NCI-H1105 (cell line): ENCODE measurements at places on chromosomes 5 and 9.

DNA sequence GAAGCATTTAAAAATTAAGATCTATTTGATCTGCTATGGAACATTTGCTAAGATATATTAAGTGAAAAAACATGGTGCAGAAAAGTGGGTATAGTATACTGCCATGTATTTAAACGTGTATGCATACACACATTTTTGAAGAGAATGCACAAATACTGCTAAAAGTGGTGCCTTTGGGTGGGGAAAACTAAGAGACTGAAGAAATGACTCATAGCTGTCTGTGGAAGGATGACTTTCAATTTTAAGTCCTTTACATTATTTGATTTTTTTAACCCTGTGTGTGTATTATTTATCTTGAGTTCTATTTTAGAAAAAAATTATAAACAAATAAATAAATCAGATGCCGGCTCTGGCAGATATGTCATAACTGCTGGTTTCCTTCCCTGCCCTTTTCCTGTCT is 120.7 kb upstream of the SLIT3 start:
- no peak for DNase-seq

DNA sequence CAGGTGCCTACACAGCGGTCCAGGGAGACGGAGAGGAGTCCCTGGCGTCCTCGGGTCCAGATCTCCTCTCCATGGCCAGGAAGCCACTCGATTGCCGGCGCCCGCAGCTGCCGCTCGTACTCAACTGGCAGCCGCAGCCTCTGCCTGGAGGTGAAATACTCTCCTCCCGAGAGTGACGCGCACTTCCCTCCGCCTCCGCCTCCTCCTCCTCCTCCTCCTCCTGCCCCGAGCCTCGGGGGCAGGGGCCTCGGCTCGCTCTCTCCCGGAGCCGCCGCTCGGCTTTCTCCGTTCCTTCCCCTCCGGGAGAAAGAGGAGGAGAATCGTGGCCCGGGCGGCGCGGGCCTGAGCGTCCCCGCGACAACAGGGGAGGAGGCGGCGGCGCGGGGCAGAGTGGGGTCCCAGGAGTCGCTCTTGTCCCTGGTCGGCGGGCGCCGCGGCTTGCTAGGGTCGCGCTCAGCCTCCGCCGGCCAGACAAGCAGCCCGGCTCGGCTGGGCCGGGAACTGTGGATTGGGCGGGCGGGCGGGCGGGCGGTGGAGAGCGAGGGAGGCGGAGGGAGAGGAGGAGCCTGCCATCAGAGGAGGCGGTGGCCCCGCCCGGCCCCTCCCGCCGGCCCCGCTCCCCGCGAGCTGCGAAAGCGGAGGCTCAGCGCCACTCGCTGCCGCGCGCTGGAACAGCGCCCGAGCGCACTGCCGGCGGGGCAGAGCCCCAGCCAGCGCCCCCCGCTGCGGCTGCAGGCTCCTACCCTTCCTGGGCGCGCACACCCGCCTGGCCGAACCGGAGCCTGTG is at the start of gene CEMIP2:
TSS of gene CEMIP2 (minus strand) at position 126 of the 787 bp plus-strand sequence. CDS start 18,140 bp downstream, outside the sequence.
- peak; percentile 78 for DNase-seq

DNA sequence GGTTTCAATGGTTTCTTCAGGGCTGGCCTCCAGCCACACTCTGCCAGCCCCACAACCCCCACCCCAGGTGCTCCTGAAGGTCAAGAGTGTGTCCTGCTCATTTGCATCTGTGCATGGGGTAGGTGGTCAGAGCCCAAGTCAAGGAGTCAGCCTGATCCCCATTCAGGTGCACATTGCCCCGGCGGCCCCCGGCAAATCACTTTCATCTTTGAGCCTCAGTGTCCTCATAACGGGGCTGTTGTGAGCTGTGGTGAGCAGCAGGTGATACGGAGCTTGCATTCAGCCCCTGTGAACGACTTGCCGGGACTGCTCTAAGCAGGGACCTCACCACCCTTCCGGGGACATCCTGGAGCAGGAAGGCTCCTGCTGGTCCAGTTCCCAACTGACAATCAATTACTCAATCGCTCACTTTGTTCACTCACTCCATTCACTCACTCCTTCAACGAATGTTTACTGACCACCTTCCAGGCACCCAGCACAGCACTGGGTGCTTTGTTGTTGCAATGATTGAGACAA is 93.2 kb upstream of the CPEB4 start:
- DNase-seq = no peak

DNA sequence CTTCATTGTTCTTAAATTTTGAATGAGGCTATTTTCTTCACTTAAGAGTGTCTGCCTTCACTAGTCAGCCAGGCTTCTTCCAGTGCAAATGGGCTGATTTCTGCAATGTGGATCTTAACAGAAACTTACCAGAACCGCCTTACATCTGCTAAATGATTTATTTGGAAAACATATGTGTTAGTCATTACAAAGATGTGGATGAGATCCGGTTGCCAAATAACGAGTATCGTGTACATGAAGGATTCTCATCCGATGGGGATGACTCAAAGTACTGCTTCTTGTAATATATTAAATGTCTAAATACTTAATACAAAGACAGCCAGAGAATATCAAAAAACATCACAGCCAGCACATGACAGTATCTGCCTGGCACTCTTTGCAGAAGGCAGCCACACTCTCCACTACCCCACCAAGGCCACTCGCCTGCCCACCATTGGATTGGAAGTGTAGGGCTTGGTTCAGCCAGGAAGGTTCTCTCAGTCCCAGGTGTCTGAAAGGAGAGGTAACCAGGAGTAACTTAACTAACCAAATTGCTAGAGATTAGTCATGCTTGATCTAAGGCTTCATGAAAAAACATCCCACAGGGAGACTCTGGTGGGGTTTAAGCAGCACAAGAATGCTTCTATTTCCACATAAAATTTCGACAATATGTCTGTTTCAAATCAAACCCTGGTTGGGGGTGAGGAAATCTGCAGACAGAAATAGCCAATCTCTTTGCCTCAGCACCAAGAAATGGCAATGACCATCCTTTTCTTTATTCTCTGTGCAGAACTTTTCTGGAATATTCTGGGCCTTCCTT is 174.8 kb downstream of the GADD45G start:
- no peak for DNase-seq

- DNase-seq = no peak
Measured at GRCh38 chr9:121286973-121287741, 19.2 kb downstream of the GSN start.

- no peak for DNase-seq
Measured at GRCh38 chr9:28155067-28155466, 581.8 kb upstream of the C9orf72 start.

GRCh38 chr5:156208271-156208670 is 118.7 kb upstream of the SGCD start:
- no peak for DNase-seq

GRCh38 chr9:36399980-36400331 is at the start of gene RNF38:
RNF38 (minus strand) TSS chr9:36400269; CDS start chr9:36400108, 161 bp downstream.
- DNase-seq = no peak

DNA sequence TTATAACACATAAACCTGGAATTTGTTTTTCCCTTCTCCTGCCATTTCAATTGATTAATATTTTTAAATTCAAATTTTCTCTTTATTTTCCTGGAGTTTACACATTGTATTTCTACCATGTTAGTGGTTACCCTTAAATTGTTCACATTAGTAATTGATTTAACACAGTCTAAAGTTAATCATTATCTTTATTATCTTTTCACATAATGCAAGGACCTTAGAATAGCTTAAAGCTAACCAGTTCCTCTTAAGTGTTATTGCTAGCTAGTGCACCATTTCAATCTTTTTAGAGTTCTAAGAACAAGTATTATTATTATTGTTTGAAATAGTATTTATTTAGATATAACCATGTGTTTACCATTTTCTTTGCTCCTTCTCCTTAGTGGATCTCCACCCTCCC is 251.2 kb upstream of the FBXL7 start:
- no peak for DNase-seq

GRCh38 chr5:151903243-151903653 is 21.4 kb downstream of the GLRA1 start:
- no peak for DNase-seq

- no peak for DNase-seq
Measured at GRCh38 chr5:173456751-173457171, 128.5 kb upstream of the STC2 start.

GRCh38 chr5:141597814-141598213 is 21.0 kb downstream of the DIAPH1 start:
- DNase-seq = no peak

- DNase-seq = no peak
Measured at GRCh38 chr9:99058964-99059921, 45.7 kb upstream of the TGFBR1 start.

DNA sequence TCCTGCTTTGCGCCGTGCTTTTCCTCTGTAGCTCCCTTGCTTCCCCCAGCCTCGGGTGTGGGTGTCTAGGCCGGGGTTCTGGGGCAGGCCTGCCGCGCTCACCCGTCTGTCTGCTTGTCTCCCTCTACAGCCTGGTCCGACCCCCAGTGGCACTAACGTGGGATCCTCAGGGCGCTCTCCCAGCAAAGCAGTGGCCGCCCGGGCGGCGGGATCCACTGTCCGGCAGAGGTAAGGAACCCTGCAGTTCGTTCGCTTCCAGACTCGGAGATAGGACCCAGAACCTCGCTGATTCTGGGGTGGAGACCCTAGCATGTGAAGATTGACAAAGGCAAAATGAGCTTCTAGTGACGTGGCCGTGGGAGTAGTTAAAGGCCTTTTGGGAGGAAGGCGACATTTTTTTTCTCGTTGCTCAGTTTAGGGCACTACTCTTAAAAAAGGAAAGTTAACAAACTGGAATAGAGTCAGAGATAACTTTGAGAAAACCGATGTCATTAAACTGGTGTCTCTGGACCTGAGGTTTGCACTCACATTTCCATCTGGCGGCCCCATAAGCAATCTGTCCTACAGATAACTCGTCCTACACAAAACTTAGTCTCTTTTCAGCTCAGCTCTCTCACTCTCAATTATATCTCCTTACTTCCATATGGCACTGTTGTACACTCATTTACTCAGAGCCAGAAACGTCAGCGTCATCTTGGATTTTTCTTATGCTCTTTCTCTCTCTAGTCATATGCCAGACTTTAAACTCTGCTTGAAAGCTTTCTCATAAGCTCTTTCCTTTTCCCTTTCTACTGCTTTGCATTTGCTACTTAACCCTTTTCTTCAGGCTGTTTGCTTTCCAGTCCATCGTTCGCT is 561 bp downstream of the SEC61B start:
- DNase-seq = no peak

DNA sequence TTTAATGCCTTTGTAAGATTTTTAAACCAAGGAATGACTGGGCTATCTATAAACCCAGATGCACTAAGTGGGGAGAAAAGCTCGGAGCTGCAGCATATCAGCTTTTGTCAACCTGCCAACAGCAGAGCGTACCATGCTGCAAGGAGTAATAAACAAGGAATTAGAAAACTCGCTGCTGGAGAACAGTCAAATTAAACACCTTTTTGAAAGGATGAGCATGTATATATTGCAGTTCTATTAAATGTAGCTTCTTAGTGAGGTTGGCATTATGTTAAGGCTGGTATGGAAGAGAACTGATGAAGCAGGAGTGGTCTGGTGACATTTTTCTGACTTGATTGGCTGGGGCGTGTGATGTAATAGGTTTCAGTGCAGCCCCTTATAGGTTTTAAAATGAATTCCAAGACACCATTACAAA is 74.7 kb downstream of the PIK3R1 start:
- DNase-seq = no peak

DNA sequence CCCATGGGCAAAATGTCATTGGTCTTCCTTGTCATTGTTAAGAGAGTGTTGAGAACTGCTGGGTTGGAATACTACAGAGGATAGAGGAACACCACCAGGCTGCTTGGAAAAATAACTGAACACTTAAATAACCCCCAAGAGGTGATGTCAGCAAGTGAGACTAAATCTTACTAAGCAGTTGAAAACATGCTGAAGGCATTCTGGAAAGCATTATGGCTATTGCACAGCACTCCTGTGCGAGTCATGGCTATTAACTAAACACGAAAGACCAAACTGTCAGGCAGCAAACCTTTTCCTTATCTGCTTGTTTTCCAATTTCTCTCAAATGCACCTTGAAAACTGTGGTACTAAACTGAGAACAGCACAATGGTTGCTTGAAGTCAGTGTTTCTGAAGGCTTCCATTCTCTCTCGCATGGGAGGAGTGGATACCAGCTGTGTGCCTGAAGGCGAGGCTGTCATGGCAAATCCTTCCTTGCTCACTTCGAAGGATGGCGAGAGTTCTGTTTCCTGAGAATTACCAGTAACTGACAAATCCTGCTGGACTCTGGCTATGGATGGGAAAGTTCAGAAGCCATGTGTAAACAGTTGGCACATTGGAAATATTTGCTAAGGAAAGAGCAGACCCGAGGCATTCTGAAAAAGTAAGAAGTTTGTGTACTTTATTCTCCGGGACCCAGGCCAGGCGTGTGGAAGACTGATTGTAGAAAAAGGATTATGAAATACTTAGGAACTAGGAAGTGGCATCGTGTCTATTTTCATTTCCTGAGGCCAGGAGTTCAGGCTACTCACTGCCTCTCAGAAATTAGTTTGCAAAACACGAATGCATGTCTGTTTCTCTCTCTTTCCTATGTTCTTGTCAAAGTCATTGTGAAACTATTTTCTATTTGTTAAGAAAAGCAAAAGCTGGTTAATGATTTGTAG is 182.1 kb downstream of the DMRT2 start:
- no peak for DNase-seq

DNA sequence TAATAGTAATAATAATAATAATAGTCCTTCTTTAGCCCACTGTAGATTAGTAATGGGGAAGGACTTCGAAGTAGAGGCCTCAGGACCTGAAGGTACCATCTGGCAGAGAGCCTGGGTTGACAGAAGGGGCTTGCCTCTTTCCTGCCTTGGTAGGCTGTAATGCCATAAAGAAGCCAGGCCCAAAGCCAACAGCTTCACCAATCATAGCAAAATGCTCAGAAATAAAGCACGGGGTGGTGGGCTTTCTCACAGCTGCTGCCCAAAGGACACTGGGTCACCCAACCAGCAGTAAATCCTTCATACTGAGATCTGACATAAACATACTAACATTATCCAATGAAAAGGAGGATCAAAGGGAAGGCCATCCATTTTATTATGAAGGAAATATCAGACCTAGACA is 70.7 kb downstream of the SUSD1 start:
- DNase-seq = no peak

DNA sequence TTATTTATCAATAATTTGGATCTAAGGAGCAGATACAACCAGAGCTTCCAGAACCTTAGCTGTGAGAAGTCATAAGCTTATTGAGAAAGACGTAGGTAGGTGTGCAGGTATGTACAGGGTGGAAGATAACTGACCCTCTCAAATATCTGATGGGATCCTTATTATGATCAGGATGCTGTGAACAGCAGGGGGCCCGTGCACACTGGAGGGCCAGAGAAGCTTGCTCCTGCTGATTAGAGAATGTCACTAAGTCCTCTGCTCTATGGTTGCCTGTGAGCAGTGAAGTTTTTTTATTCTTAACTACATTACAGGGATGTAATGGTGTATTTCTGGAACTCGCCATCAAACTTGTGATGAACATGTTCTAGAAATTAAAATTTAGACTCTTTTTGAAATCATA is 108.9 kb upstream of the POU5F2 start:
- no peak for DNase-seq
